ENCODE measurements at places on chromosomes 3 and 15.

DNA sequence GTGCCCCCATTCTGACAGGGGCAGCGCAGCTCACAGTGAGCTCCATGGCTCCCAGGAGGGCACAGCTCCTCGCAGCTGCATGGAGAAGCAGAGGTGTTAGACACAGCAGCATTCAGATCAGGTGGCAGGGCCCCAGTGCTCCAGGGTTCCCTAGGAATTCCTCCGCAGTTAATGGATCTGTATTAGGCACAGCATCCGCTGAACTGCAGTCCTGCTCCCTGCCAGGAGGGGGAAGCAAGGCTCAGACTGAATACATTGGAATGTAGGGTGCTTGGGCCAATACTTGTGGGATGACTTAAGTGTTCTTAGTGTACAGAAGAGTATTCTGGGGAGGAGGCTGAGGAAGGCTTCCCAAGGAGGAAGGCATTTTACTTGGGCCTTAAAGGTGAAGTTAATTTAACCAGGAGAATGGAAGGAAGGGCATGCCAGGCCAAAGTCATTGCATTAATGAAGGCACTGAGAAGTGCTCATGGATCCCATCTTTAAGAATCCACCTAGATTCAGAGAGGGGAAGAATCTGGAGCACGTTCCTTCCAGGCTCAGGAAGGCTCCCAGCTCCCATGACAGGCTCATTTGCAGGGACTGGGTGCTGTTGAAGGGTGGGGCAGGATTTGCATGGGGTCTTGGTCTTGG lies 111.6 kb downstream of the RAB11A start:
- peak; percentile 6 for DNase-seq

GRCh38 chr3:71052716-71053115 lies 530.8 kb downstream of the FOXP1 start:
- DNase-seq: no peak

- DNase-seq: no peak
Measured at GRCh38 chr3:123347691-123348264, 101.1 kb downstream of the ADCY5 start.

GRCh38 chr3:116238846-116239565 lies 206.3 kb downstream of the LSAMP start:
- no peak for DNase-seq

DNA sequence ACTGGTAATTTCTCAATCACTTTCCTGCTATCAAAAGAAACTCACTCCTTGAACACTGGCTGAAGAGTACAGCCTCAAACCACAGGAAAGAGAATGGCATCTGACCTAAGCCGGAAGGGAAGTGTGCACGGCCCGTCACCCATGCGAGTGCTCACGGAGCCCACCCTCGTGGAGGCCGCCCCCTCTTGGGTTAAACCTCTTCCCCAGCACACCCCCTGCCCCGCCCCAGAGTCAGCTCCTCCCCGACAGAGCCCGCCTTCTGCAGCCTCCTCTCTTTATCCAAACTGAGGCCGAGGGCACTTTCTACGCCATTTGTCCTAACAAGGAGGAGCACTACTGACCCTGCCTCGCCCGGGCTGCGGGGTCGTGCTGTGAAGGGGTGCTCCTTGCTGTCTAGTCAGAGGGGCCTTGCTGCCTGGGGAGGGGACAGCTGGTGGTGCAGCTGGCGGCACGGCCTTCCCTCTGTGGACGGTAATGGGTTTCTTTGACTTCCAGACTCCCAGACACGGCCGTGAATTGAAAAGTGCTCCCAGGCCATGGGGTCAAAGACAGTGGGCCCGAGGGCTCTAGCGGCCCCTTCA lies 137.7 kb downstream of the NSMCE3 start:
- no peak for DNase-seq

DNA sequence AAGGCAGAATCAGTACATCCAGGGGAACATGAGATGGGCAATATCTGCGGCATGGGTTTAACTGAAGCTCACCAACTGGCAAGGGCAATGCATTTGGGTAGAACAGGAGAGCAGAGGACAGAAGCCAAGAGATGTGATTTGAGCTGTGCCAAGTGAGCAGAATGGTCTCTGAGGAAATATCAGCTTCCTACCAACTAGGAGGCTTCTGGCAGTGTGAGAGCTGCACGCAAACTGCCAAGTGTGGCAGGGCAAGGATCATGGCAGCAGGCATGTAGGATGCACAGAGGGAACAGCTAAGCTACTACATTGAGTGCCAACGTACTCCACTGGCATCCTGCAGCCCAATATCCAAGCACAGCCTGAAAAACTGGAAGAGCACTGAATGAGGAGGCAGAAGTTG lies 1036.5 kb downstream of the TUSC7 start:
- no peak for DNase-seq

DNA sequence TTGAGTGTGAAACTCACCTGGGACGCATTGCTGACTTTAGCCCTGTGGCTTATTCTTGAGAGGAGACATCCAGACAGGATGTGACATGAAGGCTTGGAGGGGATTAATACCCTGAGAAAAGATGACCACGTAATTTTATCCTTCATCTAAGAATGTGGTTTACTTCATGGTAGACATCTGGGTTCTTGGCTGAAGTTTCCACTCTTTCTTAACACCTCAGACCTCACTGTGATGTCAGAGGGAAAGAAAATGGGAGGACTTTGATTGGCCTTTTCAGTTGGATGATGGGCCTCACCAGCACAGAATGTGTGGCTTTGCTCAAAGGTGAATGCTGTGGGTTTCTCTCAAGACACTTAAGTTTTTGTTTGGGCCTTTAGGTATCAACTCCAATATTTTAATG lies 16.5 kb downstream of the GORASP1 start:
- no peak for DNase-seq

GRCh38 chr3:150911771-150912170 lies 6.5 kb upstream of the MINDY4B start:
- no peak for DNase-seq

DNA sequence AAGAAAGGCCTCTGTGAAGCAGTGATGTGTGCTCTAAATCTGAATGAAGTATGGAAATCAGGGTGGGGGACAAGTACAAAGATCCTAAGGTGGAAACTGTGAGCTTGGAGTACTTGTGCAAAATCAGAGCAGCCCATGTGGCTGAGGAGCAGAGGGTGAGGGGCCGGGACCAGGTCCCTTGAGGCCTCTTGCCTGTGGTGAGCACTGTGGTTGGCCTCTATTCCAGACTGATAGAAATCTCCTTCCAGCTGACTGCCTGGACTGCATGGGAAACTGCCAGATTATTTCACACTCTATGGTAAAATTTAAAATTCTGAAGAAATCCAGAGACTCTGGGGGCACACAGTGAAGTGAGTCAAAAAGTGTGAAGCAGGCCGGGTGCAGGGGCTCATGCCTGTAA lies 81.4 kb downstream of the TM4SF4 start:
- DNase-seq: no peak

- DNase-seq: no peak
Measured at GRCh38 chr3:119235151-119235550, 5.5 kb downstream of the B4GALT4 start.

GRCh38 chr3:184320104-184320445 lies 5.7 kb downstream of the EIF4G1 start:
- peak; percentile 41 for DNase-seq

GRCh38 chr3:138833899-138834595 lies 681 bp downstream of the PIK3CB start:
- peak; percentile 2 for DNase-seq

GRCh38 chr3:191455257-191455952 lies 5.6 kb upstream of the PYDC2 start:
- DNase-seq: no peak

DNA sequence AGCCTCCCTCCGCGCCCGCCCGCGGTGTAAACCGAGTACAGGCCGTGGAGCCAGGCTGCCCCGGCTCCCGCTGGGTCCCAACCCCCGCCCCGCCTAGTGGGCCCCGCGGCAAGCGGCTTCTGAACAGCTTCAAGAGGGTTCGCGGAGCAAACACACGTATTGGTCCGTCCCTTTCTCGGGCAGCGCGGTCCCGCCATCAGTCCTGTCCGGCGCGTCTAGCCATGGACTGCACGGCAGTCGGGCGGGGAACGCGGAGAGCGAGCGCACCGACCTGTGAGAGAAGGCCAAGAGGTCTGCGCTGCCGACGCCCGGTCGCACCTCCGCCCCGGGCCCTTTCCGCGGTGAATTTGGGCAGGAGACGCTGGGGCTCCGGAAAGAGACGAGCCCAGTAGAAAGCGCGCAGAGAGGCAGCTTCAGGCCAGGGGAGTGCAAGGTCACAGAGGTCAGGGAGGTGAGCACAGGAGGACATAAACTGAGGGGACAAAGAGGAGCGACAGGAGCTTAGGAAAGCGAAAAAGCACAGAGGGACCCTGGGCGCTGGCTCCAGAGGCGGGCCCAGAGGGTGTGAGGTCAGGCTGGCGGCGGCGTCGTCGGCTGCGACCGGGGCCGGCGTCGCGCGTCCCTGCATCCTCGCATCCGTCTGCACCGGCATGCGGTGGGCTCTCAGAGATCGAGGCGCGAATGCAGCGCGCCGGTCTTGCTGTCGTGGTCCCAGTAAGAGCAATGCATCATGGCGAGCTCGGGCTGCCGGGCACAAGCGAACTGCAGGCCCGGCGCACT lies 1.8 kb downstream of the FOXL2 start:
- DNase-seq: no peak

GRCh38 chr15:40941528-40942336 lies 11.5 kb upstream of the CHAC1 start:
- peak; percentile 49 for DNase-seq

DNA sequence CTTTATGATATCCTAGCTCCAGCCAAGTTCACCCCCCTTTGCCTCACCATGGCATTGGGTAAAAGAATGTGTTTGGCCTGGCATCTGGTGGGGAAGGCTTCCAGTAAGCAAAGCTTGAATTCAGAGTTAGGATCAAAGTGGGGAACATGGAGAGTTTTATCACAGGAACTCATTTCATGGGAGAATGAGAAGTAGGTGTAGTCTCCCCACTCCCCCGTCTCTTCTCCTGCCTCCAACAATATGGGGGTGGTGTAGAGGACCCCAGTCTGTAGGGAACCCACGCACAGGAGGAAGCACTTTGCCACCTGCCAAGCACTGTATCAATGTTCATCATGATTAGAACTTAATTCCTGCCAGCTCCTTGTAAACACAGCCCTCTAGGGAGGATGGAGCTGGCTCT lies 200.5 kb downstream of the UACA start:
- no peak for DNase-seq

- DNase-seq: no peak
Measured at GRCh38 chr3:152496716-152497115, 228.0 kb downstream of the MBNL1 start.

- no peak for DNase-seq
Measured at GRCh38 chr3:180870008-180870699, 42.3 kb upstream of the FXR1 start.

GRCh38 chr3:129398803-129399144 lies 29.7 kb downstream of the EFCAB12 start:
- DNase-seq: peak; percentile 1

- peak; percentile 22 for DNase-seq
Measured at GRCh38 chr3:113035387-113035982, 44.7 kb downstream of the GTPBP8 start.

DNA sequence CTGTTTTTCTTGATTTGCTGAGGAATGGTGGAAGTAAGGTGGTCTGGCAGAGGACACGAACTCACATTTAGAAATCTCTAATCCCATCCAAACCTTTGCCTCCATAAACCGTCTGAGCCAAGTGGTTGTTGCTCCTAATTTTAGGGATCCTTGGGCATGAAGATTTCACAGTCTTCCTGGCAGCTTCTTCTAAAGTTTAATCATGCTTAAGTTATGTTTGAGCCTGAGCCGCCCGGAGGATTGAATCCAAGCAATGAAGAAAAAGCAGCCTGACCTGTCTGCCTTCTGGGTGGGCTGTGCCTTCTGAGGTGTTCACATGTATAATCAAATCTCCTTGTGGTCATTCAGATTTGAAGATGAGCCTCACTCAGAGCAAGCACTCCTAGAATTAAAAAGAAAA lies 249.0 kb downstream of the CD47 start:
- DNase-seq: no peak

DNA sequence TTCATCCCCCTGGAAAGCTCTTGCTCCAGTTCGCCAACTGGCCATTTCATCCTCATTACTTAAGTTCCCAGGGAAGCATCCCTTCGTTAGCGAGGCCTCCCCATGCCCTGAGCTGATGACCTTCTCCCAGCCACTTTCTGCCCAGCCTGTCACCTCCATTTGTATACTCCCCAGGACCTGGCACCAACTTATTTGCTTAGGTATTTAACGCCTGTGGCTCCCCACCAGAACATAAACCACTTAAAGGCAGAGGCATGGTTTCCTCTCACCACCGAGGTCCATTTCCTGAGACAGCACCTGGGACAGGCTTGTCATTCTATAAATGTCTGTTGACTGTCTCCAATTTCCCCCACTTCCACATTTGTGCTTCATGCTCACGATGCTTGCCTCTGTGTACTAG lies 189.0 kb downstream of the ZNF621 start:
- DNase-seq: no peak

- no peak for DNase-seq
Measured at GRCh38 chr3:67048715-67049074, 50.6 kb downstream of the KBTBD8 start.

Data from activated T-cell treated with anti-CD3 and anti-CD28 coated beads for 24 hours (primary cell).